ENCODE measurements at places on chromosomes 3 and 15. TPM values are rescaled to one million over a fixed set of nuclear protein-coding genes. Genes with fewer than 3 reads are reported as not detected.

DUOX1 gene
- not detected for total RNA-seq

GCNT3 gene
- 5.9 TPM for total RNA-seq

SEC11A gene
- 235 TPM for total RNA-seq

ZKSCAN7 gene
- total RNA-seq = 17.5 TPM

ITGB5 gene
- 361 TPM for total RNA-seq

CAMKV gene
- total RNA-seq = not detected

KBTBD8 gene
- not detected for total RNA-seq

LRRC34 gene
- total RNA-seq = 12.0 TPM

TRH gene
- total RNA-seq = not detected

GOLGA6B gene
- total RNA-seq = not detected
